ENCODE measurements at places on chromosomes 4 and X. TPM values are rescaled to one million over a fixed set of nuclear protein-coding genes. Genes with fewer than 3 reads are reported as not detected.
A peak's percentile ranks its signal among the peaks of the same experiment; 100 is the strongest.

- DNase-seq: no peak
These were observed 64.1 kb upstream of the MAMLD1 start for GRCh38 chrX:150298841-150299551.

GRCh38 chr4:146236216-146236615, 21.9 kb downstream of the REELD1 start:
- no peak for DNase-seq

GRCh38 chr4:78870056-78870455, 69.2 kb downstream of the PAQR3 start:
- no peak for DNase-seq

DNA sequence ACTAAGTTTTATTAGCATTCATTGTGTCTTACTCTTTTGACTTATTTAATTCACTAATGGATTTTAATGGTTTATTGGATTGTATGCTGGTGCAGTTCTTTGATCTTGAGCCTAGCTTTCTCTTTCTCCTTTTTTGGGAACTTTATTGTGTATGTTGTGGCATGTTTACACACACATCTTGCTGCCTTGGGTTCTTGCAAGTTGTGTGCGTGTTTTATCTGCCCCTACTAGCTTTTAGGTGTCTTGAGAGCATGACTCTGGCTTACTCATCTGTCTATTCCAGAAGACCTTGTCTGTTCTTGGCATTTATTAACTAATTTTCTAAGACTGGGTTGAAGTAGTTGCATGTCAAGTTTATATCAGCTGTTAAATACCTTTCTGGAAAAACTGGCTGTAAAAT, 2.7 kb downstream of the TMEM165 start:
- DNase-seq: peak; percentile 23

DNA sequence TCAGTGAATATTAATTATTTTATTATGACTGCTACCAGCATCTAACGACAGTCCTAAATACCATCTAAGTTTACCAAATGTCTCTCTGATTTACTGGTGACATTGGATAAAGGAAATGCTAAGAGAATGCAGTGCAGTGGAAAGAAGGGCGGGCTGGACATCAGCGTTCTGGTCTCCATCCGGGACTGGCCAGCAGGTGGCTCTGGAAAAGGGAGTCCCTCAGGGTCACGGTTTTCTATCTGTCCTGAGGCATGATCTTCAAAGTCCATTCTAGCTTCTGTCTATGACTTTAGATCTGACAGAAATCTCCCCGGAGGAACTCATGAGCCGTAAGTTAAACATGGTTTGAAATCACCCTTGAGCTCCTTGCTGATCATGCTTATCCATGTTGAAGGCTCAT, 3.3 kb downstream of the TRIM2 start:
- DNase-seq: peak; percentile 66

DNA sequence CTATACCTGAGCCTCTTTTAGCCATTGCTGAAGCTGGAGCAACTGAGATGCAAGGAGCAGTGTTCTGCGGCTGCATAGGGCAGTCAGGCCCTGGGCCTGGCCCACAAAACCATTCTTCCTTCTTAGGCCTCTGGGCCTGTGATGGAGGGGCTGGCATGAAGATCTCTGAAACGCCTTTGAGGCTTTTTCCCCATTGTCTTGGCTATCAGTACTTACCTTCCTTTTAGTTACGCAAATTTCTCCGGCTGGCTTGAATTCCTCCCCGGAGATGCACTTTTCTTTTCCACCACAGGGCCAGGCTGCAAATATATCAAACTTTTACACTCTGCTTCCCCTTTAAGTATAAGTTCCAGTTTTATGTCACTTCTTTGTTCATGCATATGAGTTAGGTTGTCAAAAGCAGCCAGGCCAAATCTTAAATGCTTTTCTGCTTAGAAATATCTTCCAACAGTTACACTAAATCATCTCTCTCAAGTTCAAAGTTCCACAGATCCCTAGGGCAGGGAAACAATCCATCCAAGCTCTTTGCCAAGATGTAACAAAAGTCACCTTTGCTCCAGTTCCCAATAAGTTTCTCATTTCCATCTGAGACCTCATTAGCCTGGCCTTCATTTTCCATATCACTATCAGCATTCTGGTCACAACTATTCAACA, 194.4 kb upstream of the PCDH7 start:
- DNase-seq: peak; percentile 27

- DNase-seq: no peak
These were observed 56.7 kb downstream of the STOX2 start for GRCh38 chr4:183961795-183962194.

DNA sequence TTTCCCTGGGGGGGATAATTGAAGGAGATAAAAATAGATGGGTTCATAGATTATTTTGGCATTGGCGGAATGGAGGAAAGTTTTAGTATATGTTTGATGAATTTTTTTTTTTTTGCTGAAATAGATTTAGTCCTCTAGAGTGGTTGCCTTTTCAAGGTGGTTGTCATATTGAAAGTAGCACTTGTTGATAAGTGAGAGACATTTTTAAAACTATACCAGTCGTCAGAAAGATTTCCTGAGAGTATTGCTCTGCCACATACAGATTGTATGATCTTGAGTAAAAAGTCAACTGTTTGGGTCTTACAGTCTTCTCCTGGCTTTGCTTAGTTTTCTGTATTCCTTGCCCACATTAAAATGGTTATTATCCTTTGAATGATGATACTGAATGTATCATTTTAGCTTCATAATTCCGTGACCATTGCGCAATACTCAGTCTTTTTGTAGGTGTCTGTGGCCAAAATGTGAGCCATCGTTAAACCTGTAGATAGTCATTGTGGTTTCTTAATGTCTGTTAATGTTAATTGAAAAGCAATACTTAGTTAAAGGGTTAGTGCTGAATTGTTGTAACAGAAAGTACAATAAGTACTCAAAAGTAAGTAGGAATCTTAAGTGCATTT, 7.1 kb downstream of the SMARCAD1 start:
- DNase-seq: no peak

- DNase-seq: no peak
These were observed 23.6 kb downstream of the RBM10 start for GRCh38 chrX:47168495-47169073.

GRCh38 chr4:7799306-7799705, 140.4 kb downstream of the AFAP1 start:
- DNase-seq: no peak

GRCh38 chrX:6131287-6131686, 97.4 kb downstream of the NLGN4X start:
- no peak for DNase-seq

DNA sequence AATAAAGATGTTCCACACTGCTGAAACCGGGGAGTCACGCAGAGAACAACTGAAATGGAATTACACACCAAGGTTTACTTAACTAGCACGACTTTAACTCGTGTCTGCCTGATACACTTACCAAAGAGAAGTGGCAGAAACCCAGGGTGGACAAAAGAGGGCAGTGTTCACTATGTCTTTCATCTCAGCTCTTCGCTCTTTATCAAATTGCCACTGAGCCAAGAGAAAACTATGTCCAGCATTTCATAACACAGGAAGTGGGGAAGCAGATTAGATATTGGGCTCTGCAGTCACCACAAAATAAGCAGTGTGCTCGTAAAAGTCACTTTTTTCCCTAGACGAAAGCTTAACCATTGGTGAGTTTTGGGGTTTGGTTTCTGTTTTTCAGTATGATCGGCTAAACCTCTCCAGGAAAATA, 155.7 kb downstream of the CHIC2 start:
- peak; percentile 51 for DNase-seq

DNA sequence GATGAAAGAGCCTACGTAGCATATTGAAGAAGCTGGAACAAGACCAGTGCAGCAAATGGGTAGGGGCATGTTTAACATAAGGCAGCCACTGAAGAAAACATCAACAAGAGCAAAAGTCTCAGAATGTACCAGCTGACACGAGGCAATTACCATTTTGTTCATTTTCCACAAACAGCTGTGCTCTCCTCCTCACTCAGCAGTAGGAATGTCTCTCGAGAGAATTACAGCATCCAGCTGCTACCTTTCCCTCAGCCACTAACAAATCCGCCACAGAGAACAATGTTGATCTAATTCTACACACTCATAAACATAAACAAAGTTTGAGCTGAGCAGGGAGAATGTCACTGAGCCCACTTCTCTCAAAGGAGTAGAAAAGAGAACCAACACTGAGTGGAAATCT, 68.0 kb downstream of the OPHN1 start:
- peak; percentile 32 for DNase-seq

- DNase-seq: no peak
These were observed 504.8 kb upstream of the BOD1L1 start for GRCh38 chr4:14132301-14132700.

Gene FAT4
- total RNA-seq: 6.7 TPM

Gene DCAF12L1
- total RNA-seq: not detected

Gene FLNA
- total RNA-seq: 3,511 TPM

Gene IL13RA1
- total RNA-seq: 77.5 TPM

Gene DCLK2
- total RNA-seq: 16.3 TPM

Gene UGT2A1
- total RNA-seq: not detected

Gene SLC9B1
- total RNA-seq: 21.4 TPM

Gene EREG
- not detected for total RNA-seq

Gene TLR8
- not detected for total RNA-seq

Gene AFF2
- 1.1 TPM for total RNA-seq

Gene ZNF518B
- total RNA-seq: 8.0 TPM

Gene NCAPG
- 10.8 TPM for total RNA-seq
